T-cell (primary cell): ENCODE measurements at places on chromosomes 3 and 15. TPM values are rescaled to one million over a fixed set of nuclear protein-coding genes. Genes with fewer than 3 reads are reported as not detected.

Gene TRIM59
- 14.6 TPM for total RNA-seq

- no peaks in the 10 kb centered on the region for H3K36me3 ChIP-seq
- peaks cover 17% of the 10 kb centered on the region for H3K4me1 ChIP-seq
- no peak overlapping the region for H3K27ac ChIP-seq
- DNase-seq: no peak
- H3K4me3 ChIP-seq: no peak overlapping the region
Measured at GRCh38 chr15:94235646-94236045, 4.3 kb downstream of the MCTP2 start.

GRCh38 chr3:195249858-195250464, 21.0 kb downstream of the XXYLT1 start:
- no peak overlapping the region for H3K4me3 ChIP-seq
- DNase-seq: no peak
- H3K27me3 ChIP-seq: no peaks in the 10 kb centered on the region
- peaks cover 13% of the 10 kb centered on the region for H3K4me1 ChIP-seq
- peaks cover 1% of the 10 kb centered on the region for H3K36me3 ChIP-seq

DNA sequence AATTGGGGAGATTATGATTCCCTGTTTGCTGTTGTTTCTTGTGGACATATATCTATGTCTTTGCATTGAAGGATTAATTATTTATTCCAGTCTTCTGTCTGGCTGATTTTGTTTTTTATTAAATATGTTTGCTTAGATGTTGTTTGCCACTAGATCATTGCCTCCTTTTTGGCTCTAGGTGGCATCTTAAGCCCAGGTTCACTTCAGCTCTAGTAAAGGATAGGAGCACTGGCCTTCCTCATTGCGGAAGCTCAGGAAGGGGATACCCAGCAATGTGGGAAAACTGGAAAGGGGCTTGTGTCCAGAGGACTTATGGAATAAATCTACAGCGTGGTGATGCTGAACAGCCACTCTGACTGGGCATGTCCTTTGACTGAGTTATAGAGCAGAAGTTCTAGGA, 821.6 kb downstream of the PDCD6IP start:
- no peak overlapping the region for H3K4me3 ChIP-seq
- DNase-seq: no peak
- no peak overlapping the region for H3K27ac ChIP-seq
- H3K4me1 ChIP-seq: no peaks in the 10 kb centered on the region
- no peaks in the 10 kb centered on the region for H3K27me3 ChIP-seq

- no peaks in the 10 kb centered on the region for H3K36me3 ChIP-seq
- DNase-seq: no peak
- H3K4me1 ChIP-seq: peaks cover 5% of the 10 kb centered on the region
- peak overlapping the region; percentile 45 for H3K27ac ChIP-seq
- no peak overlapping the region for H3K4me3 ChIP-seq
Measured at GRCh38 chr3:189122110-189122509, 49.7 kb upstream of the TPRG1 start.

GRCh38 chr3:128123156-128123537, 465 bp downstream of the RUVBL1 start:
- H3K4me1 ChIP-seq: peaks cover 21% of the 10 kb centered on the region
- DNase-seq: no peak
- no peaks in the 10 kb centered on the region for H3K36me3 ChIP-seq
- peak overlapping the region; percentile 70 for H3K4me3 ChIP-seq
- peak overlapping the region; percentile 73 for H3K27ac ChIP-seq

DNA sequence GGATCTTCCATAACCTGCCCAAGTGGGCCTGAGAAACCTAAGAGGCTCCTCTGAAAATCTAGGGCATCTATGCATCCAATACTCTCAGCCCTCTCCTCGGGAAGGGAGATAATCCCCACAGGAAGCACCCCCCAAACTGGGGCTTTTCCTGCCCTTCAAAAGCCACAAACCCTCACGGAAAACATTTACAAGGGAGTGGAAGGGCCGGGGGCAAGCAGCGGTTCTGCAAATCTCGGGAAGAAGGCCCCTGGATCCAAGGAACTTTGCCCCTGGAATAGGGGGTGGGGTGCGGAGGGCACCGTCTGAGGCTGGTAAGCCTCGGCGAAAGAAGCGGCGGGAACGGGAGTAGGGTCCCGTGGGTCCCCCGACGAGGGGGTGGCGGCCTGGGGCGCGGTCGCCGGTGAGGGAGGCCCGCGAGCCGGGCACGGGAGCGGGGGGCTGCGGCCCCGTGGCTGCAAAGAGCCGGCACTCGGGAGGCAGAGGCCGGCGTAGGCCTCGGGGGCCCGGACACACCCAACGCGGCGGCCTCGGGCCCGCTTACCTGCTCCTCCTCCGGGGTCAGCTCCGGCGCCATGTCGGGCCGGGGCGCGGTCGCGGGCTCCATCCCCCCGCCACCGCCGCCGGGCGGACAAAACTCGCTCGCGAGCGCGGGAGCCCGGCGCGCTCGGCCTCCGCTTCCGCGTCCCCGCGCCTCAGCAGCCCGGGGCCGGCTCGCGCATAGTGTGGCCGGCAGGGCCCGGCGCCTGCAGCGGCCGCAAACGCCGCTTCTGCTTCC, 755 bp downstream of the PTPN9 start:
- no peaks in the 10 kb centered on the region for H3K36me3 ChIP-seq
- H3K4me3 ChIP-seq: peak overlapping the region; percentile 83
- no peaks in the 10 kb centered on the region for H3K27me3 ChIP-seq
- peak; percentile 15 for DNase-seq

GRCh38 chr3:186340204-186340603, 21.8 kb downstream of the DGKG start:
- no peak overlapping the region for H3K4me3 ChIP-seq
- H3K4me1 ChIP-seq: no peaks in the 10 kb centered on the region
